Activated CD4-positive, alpha-beta T cell treated with anti-CD3 and anti-CD28 coated beads, Interleukin-2, amount 50 U/mL, for 16 hours (primary cell): ENCODE measurements at places on chromosomes 12 and 14.

- DNase-seq: peak; percentile 50
Observed at GRCh38 chr12:99386907-99387306, 260.6 kb upstream of the GARIN6 start.

GRCh38 chr12:127275416-127275815 lies 991.6 kb upstream of the TMEM132C start:
- no peak for DNase-seq

GRCh38 chr12:77615332-77615731 lies 215.4 kb upstream of the NAV3 start:
- DNase-seq: no peak

DNA sequence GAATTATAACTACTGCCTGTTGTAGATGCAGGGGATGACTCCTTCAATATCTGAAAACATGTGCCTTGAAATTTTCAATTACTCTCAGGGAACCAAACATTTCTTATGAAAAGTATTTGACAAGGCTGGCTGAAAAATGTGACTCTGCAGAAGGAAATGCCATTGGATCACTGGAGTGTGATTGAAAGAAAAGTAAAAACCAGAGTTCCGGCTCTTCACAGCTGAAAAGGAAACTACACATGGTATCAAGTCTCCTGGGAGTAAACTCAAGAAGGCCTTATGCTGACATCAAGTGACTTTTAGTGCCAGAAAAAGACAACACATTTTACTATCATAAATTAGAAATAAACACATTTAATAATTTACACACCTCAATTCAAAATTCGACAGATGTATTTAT lies 693.0 kb downstream of the LRFN5 start:
- DNase-seq: no peak

GRCh38 chr12:30696943-30697342 lies 1.3 kb upstream of the IPO8 start:
- DNase-seq: no peak

DNA sequence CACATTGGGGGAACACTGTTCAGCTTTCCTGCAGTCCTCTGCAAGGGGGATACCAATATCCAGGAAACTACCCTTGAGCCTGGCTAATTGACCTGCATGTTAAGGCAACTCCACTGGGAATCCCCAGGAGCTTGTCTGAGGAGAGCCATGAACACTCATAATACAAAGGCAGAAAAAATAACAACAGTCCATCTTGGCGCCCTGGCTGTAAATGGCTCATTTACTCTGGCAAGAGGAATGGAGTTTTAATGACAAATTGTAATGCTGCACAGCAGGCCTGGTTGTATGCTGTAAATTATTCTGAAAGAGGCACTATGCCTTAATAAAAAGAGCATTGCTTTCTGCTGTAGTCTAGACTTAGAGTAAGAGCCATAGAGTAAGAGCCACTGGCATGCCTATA lies 58.3 kb downstream of the SLC8A3 start:
- no peak for DNase-seq

DNA sequence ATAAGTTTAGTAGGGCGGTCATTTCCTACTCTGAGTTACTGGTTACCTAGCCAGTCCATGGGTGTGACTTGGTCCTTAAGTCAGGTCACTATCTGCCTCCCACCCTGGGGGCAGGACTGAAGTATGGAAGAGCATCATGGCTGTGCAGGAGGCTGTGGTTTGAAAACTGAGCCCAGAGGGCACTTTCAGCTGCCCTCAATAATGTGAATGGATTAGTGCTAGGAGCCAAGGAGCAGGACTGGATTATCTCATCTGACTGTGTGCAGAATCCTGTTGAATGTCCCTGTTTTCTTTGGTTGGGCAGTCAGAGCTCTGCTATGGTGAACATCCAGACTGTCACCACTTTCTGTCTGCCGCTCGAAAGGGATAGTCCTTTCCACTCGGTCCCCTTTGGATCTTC lies 1.6 kb downstream of the ATXN7L3B start:
- no peak for DNase-seq

DNA sequence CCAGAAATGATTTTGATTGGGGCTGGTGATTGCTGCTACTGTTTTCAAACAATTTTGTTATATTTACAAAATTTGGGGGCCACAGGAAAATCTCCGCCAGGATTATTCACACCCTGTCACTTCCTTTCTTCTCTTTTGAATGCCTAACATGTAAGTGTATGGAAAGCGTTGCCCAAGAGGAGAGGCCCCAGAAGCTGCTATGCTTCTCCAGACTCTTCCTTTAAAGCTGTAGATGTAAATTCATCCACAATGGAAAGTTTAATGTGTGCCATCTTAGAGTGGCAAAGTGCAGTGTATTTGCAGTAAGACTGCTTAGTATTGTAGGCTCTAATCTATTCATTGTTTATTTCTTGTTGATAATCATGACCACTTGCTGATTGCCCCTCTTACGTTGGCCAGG lies 136.7 kb upstream of the LRIG3 start:
- DNase-seq: no peak

- DNase-seq: no peak
Observed at GRCh38 chr14:104749111-104749649, 3.8 kb upstream of the SIVA1 start.

GRCh38 chr12:111628505-111629260 lies 29.6 kb upstream of the ATXN2 start:
- DNase-seq: no peak

- no peak for DNase-seq
Observed at GRCh38 chr12:31599053-31599452, 8.1 kb upstream of the DENND5B start.

DNA sequence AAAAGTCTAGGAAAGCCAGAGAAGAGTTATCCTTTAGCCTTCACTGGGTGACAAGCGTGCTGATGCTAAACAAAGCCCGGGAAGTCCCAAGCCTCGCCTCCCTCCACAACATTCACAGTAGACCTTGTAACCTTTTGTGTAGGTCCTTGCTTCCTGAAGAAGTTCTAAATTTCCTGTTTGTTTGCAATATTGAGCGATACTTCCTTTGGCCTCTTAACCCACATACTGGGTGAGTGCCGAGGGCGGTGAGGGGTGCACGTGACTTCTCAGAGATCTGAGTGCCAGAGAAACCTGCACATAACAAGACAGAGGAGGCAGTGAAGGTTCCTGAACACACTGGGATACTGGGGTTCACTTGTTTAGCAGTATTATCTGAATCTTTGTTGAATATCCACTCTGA lies 134.3 kb downstream of the PLXNC1 start:
- DNase-seq: peak; percentile 48

DNA sequence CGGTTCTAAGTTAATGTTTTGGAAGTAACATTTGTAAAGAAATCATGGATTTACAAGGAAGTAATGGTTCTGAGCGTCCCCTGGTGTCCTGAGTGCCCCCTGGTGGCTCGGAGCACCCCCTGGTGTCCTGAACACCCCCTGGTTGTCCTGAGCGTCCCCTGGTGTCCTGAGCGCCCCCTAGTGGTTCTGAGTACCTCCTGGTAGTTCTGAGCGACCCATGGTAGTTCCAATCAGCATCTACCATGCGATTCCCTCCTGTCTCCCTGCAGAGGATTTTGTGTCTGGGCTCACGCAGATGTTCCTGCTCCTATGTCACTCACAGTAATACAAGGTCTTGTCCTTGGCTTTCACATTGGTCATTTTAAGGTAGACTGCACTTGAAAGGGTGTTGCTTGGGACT lies 1352.9 kb downstream of the TMEM121 start:
- peak; percentile 74 for DNase-seq

DNA sequence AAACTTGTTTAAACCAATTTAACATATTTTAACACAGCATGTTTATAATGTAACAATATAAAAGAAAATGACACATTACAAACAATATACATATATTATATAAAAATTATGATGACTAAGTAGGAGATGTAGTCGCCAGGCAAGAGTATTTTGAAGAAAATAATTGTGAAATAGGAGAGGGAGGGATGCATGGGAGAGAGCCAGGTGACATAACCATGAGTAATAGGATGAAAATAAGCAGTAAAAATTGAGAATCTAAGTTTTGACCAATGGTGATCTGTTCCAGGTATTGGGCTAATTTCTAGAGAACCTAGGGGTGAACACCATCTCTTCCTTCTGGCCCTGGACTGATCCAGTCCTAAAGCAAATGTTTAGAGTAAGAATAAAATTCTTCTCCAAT lies 315.2 kb upstream of the G2E3 start:
- DNase-seq: no peak

GRCh38 chr14:59844186-59844812 lies 26.3 kb downstream of the RTN1 start:
- DNase-seq: no peak

GRCh38 chr12:73529231-73529630 lies 1008.4 kb upstream of the ATXN7L3B start:
- no peak for DNase-seq

GRCh38 chr12:15230137-15230536 lies 8.9 kb upstream of the RERG start:
- DNase-seq: no peak

GRCh38 chr12:90026516-90026915 lies 317.9 kb upstream of the ATP2B1 start:
- no peak for DNase-seq

DNA sequence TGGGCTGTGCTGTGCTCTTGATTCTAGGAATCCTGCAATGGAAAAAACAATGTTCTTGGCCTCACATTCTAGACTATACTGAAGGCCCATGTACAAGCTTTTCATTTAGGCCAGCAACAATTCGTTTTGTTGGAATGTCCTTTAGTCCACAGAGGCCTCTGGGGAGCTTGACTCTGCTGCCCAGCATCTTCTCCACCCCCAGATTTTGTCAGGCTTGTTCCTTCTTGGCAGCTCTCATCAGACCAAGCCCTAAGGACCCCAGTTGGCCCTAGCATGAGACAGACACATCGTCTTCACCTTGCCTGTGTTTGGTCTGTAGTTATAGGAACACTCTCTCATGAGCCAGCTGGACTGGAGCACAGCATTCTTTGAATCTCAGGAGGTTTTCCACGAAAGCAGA lies 300.1 kb downstream of the VRK1 start:
- DNase-seq: no peak

GRCh38 chr12:104643093-104643818 lies 186.5 kb downstream of the CHST11 start:
- DNase-seq: no peak

DNA sequence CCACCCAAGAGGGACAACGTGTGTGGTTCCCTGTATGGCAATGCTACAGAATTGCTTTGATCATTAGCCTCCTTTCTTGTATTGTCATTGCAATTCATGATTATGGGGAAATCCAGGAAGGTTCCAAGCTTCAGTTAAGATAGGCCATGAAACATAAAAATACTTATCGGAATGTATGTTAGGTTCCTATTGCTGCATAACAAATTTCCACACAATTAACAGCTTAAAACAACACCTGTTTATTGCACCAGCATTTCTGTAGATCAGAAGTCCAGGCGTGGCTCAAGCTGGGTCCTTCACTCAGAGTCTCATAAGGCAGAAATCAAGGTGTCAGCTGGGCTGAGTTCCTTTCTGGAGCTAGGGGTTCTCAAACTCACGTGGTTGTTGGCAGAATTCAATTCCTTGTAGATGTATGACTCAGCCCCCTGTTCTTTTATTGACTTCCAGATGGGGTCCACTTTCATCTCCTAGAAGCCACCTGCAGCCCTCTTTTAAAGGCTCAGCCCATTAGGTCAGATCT lies 365.6 kb upstream of the TMPO start:
- DNase-seq: no peak

GRCh38 chr14:50875359-50876070 lies 3.7 kb downstream of the ABHD12B start:
- peak; percentile 85 for DNase-seq

- no peak for DNase-seq
Observed at GRCh38 chr12:110862329-110862728, 15.5 kb downstream of the CCDC63 start.

DNA sequence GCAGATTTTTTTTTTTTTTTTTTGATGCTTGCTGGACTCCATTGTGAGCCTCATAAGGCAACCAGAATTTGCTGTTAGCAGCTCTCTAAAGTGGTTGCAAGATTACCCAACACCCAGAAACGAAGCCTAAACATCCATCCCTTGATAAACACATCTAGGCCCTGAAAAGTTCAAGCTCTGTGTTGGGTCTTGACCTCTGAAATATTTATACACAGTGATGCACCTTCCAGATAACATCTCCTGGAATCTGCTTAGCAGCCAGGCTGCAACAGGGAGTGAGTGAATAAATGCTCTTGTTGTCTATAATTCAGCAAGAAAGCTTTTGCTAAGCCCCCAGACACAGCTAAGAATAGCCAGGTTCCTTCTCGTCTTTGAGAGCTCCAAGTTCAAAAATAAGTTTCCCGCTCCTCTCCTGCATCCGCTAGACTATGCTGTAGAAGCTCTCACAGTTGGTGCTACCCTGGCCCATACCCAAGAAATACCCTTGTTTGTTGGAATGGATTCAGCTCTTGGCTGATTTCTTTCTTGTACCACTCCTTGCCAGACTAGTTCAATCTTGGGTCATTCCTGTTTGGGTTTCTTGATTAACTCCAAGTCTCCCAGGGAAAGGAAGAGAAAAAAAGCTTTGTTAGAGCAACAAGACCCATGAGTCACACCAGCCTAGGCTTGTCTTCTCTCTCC lies 610.6 kb upstream of the TBX3 start:
- no peak for DNase-seq

DNA sequence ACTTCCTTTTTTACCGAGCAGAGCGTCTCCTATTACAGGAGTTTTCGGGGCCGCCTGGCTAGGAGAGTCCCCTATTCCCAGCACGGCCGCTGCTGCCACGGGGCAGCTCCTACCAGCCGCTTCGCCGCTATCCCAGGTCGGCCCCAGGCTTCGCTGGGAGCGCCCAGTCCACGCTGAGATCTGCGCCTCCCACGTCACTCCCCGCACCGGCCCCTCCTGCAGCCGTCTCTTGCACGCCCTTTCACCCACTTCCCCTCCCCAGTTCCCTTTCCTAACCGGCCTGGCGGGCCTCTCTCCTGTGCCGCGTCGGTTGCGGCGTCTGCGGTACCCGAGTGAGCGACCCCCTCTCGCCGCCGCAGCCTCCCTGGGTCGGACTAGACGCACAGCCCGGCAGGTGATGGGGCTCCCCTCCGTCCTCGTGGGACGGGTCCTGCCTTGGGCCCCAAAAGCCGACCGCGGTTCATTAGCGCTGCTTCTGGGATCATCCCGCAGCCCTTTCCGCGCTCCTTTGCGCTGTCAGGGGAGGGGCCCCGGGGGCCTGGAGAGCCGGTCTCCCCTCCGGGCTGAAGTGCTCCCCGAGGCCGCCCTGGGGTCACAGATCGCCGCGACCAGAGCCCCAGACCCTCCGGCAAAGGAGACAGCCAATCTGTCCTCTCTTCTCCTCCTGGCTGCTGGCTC lies 1318.4 kb downstream of the TMEM121 start:
- DNase-seq: peak; percentile 43

DNA sequence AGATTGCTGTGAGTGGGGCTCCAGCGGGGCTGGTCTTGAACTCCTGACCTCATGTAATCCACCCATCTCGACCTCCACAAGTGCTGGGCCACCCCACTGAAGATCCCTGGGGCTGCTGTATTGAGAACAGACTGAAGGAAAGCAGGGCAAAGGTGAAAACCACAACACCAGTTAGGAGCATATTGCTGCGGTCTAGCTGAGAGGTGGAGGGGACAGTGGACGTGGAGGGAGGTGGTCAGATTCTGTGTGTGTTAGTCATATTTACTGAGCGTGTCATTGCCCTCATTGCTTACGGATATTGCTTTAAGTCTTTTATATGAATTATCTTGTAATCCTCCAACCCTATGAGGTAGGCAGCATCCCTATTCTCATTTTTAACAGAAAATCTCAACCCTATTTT lies 69.0 kb upstream of the OVCH1 start:
- no peak for DNase-seq
